ENCODE measurements at places on chromosomes 2 and 18.

GRCh38 chr18:13006531-13007247 is 15.5 kb downstream of the CEP192 start:
- DNase-seq: peak; percentile 10

DNA sequence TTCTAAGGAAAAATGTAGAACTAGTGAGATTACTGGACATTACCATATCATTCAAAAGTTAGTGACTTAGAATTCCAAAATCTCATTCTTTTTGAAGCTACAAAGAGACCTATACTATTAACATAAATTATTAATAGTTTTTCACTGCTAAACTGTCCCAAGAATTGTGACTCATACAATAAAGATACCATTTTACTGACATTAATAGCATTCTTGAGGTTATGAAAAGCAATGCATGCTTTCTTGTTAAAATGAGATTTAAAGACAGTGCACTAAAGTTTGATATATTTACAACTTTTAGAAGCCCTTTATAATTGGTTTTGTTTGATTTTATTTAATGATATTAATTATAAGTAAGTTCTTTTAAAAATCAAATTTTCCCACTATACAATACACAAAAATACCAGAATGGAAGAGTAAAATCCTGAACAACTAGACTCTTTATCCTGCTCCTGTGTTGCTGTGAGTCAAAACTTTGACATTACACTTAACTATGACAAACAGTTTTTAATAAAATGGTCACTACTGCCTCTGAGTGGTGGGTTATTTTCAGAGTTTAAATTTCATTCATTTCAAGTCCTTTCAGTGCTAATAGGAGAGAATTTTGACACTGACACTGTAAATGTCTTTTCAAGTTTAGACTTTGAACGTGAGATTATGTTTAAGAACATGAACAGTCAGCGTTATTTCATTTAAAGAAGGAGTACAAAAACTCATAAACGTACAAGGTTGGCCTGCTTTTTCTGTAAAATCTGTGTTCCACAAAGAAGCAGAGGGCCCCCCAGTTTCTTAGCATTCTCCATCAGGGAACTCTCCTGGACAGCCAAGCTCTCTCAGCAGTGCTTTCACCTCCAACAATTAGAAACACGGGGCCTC is 54.5 kb downstream of the FAM124B start:
- DNase-seq: peak; percentile 21

DNA sequence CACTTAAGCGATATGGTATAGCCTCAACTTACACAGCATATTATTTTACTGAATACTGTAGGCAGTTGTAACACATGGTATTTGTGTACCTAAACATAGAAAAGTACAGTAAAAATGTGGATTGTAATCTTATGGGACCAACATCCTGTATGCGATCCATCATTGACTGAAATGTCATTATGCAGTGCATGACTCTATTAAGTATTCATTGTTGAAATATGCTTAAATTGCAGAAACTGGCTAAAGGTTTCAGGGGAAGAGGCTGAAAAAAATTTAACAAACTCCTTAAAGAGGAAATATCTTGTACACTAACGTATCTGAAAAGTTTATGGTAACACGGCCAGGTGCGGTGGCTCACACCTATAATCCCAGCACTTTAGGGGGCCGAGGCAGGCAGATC is 214.1 kb upstream of the PARD3B start:
- no peak for DNase-seq

- DNase-seq: peak; percentile 18
Measured at GRCh38 chr18:75297731-75298130, 87.1 kb downstream of the TSHZ1 start.

DNA sequence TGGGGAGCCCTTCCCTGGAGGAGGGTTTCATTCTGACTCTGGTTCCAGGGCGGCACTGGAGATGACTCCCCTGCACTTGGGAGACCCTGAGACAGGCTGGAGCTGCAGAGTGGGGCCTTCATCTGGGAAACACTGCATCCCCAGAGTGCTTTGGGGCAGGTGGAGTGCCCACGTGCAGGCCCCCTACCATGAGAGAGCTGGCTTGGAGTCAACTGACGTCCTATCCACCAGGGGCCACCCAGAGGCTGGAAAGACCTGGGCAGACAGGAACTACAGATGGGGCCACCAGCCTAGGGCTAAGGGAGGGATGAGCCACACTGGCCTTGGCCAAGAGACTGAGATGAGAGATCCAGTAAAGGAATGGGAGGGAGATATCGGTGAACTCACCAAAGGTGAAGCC is 153.8 kb downstream of the ASB1 start:
- no peak for DNase-seq

Measured in fibroblast of skin of right quadriceps (primary cell).